Regular cardiac myocyte (primary cell): ENCODE measurements at places on chromosomes 3 and 15. TPM values are rescaled to one million over a fixed set of nuclear protein-coding genes. Genes with fewer than 3 reads are reported as not detected.

Gene KIF15
- 3.1 and 19.0 TPM in 2 replicates for total RNA-seq

Gene LINS1
- total RNA-seq, result 9.4 and 14.7 TPM in 2 replicates

Gene CHRM5
- total RNA-seq, result not detected in 2 replicates

Gene C3orf52
- 7.9 and 9.3 TPM in 2 replicates for total RNA-seq

Gene WDR48
- 33.5 and 42.8 TPM in 2 replicates for total RNA-seq

Gene P2RY1
- total RNA-seq, result 0.38 and 3.1 TPM in 2 replicates

Gene CSPG5
- 0.19 and 0.28 TPM in 2 replicates for total RNA-seq

Gene ITIH1
- 0.56 TPM in 1 of 2 replicates, not detected in the other for total RNA-seq

Gene MESP2
- total RNA-seq, result 0.56 and 0.77 TPM in 2 replicates

Gene EXD1
- under 0.01 TPM in 1 of 2 replicates, not detected in the other for total RNA-seq

Gene FOXB1
- not detected in 2 replicates for total RNA-seq

Gene PPP2R3A
- total RNA-seq, result 7.9 and 11.8 TPM in 2 replicates

Gene RTP4
- total RNA-seq, result 0.58 and 0.85 TPM in 2 replicates

Gene SCAMP5
- 2.3 and 4.0 TPM in 2 replicates for total RNA-seq

Gene CFAP100
- not detected in 2 replicates for total RNA-seq

Gene POLQ
- total RNA-seq, result 1.7 and 11.3 TPM in 2 replicates

Gene CTDSPL
- 24.5 and 29.9 TPM in 2 replicates for total RNA-seq

Gene PCOLCE2
- total RNA-seq, result 27.8 and 73.6 TPM in 2 replicates

Gene MCF2L2
- total RNA-seq, result 0.19 and 0.56 TPM in 2 replicates

Gene DPP8
- 38.9 and 44.0 TPM in 2 replicates for total RNA-seq

Gene TSPAN3
- total RNA-seq, result 194 and 396 TPM in 2 replicates

Gene TEX55
- not detected in 2 replicates for total RNA-seq

Gene A4GNT
- not detected in 2 replicates for total RNA-seq

Gene PRR20G
- not detected in 2 replicates for total RNA-seq

Gene SERPINI2
- not detected in 2 replicates for total RNA-seq

Gene UROC1
- not detected in 2 replicates for total RNA-seq

Gene ZNF80
- not detected in 2 replicates for total RNA-seq

Gene CCDC80
- total RNA-seq, result 526 and 1,085 TPM in 2 replicates

Gene SOX14
- total RNA-seq, result not detected in 2 replicates

Gene FRMD5
- 8.6 and 14.9 TPM in 2 replicates for total RNA-seq

Gene CLPX
- 29.9 and 47.5 TPM in 2 replicates for total RNA-seq

Gene AGBL1
- total RNA-seq, result not detected in 2 replicates

Gene MCTP2
- total RNA-seq, result 0.58 and 5.6 TPM in 2 replicates

Gene SNTN
- not detected in 2 replicates for total RNA-seq

Gene DVL3
- 35.2 and 37.0 TPM in 2 replicates for total RNA-seq

Gene MAGEF1
- total RNA-seq, result 23.4 and 24.8 TPM in 2 replicates

Gene TRPM1
- total RNA-seq, result under 0.01 TPM in 1 of 2 replicates, not detected in the other

Gene GOLGA6A
- under 0.01 and 0.28 TPM in 2 replicates for total RNA-seq

Gene OSBPL10
- total RNA-seq, result 6.7 and 19.2 TPM in 2 replicates

Gene GOLGA8T
- total RNA-seq, result 0.28 TPM in 1 of 2 replicates, not detected in the other

Gene GCNT3
- under 0.01 and 0.56 TPM in 2 replicates for total RNA-seq

Gene CYP8B1
- total RNA-seq, result not detected in 2 replicates

Gene TRIM71
- total RNA-seq, result not detected in 2 replicates

Gene GOLGA6L4
- 0.19 and 1.1 TPM in 2 replicates for total RNA-seq

Gene GABRG3
- not detected in 2 replicates for total RNA-seq
